ENCODE measurements at places on chromosomes 13 and 19.

DNA sequence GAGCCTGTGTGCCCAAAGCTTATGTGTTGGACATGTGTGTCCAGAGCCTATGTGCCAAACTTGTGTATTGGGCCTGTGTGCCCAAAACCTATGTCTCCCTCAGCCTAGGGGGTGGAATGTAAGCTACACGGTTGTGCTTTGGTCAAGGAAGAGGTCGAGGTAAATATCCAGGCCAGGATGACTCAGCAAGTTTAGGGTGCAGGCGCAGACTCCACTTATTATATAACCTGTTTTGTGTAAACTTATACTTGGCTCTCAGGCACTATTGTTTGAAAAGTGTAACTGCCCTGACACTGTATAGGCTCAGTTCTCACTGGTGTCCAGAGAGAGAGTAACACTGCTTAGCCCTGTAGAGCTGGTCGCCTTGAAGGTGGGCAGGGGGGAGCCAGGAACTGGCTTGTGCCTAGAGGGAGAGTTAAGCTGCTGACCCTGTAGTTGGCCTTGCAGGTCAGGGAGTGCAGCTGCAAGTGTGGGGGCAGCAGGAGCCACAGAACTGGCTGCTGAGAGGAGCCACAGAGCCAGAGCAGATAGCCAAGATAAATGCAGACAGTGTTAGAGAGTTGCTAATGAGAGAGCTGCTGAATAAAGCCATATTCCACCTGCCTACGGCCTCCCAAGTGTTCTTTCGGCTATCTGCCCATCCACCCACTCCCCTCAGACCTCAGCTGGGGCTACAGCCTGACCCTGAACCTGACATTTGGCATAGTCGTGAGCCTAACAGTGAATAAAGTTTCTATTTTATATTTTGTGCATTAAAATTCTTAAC, 517.2 kb upstream of the SLITRK1 start:
- DNase-seq: no peak

GRCh38 chr13:86003029-86003428, 203.8 kb upstream of the SLITRK6 start:
- no peak for DNase-seq

- no peak for DNase-seq
These were observed 21.4 kb upstream of the ERVV-1 start for GRCh38 chr19:52992109-52993004.

GRCh38 chr13:98780451-98780850, 28.0 kb upstream of the SLC15A1 start:
- no peak for DNase-seq

DNA sequence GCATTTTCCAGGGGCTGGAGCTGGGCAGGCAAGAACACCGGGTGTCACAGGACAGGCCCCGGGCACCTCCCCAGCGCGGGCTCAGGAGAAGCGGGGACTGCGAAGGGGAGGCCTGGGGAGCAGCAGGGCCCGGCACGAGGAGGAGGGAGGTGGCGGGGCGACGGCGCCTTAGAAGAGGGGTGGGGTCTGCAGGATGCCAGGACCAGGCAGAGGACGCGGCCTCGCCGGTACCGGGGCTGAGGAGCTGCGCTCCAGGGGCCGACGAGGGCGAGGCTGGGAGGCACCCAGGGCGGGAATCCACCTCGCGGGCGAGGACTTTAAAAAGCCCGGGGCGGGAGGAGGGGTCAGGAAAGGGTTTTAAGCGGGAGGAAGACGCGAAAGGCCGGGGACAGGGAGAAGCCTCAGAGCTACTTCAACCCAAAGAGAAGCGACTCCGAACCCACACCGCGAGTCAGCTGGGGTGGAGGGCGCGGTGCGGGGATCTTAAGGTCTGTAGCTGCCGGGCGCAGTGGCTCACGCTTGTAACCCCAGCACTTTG, 665 bp downstream of the ZNF347 start:
- peak; percentile 4 for DNase-seq

DNA sequence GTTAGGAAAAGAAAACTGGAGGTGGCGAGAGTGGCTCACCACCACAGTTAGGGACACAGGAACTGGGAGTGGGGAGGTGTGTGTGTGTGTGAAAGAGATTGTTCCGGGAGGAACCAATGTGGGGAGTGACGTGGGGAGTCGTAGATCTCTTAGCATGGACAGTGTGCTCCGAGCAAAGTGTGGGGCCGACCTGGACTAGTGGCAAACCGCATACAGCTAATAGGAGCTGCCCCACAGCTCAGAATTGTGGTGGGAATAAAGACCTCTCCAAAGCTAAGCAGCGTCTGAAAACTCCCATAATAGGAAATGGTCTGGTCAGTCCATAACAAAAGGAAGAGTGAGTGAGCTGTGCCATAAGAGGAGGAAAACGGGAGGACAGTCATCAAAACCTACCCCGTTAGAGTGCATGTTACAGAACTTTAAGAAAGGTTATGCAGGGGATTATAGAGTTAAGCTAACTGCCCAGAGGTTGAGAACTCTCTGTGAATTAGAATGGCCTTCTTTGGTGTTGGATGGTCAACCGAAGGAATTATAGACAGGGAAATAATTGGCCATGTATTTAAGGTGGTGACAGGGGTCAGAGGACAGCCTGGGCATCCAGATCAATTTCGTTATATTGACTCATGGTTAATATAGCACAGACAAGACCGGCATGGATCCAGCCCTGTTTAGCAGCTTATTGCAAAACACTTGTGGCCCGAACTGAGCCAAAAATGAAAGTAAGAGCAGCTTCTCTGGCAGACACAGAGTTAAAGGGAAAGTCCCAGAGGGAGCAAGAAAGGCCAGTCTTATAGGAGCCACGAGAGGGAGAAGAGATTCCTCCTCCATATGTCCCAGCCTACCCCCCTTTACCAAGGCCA, 8.9 kb upstream of the SLC15A1 start:
- no peak for DNase-seq

- DNase-seq: no peak
These were observed 210.7 kb upstream of the MIR17HG start for GRCh38 chr13:91136806-91137205.

DNA sequence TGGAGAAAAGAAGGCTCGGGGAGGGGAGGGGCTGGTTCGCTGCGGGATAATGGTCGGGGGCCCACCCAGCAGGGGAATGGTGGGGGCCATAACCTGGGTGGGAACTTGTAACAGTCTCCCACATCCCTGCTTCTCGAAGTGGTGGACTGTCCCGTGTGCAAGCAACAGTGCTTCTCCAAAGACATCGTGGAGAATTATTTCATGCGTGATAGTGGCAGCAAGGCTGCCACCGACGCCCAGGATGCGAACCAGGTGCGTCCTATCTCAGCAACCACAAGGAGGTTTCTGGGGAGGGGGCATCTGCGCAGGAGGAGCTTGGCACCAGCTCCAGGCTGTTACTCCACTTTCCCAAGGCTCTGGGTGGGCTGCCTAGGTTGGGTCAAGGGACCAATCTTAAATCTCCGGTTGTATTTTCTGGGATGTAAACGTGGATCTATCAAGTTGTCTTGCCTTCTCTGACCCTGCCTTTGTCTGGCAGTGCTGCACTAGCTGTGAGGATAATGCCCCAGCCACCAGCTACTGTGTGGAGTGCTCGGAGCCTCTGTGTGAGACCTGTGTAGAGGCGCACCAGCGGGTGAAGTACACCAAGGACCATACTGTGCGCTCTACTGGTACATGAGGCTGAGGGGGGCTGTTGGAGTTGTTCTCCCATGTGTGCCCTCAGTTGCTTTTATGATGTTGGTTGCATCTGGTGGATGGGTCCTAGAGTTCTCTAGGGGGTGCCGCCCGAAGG, 1.6 kb downstream of the TRIM28 start:
- DNase-seq: no peak

GRCh38 chr13:50979187-50979586, 69.6 kb downstream of the RNASEH2B start:
- DNase-seq: no peak
